ENCODE measurements at places on chromosomes 16 and 17. TPM values are rescaled to one million over a fixed set of nuclear protein-coding genes. Genes with fewer than 3 reads are reported as not detected.

- DNase-seq: no peak
Measured at GRCh38 chr17:2707721-2708584, 3.6 kb downstream of the CLUH start.

DNA sequence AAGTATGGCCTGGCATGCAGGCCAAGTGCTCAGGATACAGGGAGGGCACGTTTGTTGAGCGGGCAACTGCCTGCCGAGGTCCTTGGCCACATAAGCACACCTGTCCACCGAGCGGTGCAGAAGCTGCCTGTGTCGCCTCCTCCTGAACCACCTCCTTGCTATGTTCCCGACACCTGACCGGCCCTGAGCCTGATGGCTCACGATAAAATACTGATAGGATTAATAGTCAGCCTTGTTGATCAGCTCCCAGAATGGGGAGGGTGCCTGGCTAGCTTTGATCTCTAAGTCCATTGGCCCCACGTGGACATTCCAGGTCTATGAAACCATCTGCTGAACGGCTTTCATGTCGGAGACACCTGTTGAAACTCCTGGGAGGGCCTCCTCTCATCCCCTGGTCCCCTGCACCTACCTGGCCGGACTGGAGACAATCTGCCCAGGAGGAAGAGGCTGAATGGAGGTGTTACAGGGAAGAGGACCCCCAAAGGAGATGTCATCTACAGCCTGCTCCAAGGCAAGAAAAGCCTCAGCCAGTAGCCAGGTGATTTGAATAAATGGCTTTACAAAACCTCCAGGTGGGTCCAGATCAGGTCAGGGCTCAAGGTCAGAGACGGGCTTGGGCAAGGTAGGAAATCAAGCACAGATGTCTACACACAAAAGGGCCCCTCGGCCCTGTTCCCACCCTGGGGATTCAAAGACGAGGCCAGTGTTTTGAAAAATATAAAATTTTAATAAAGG is 33.4 kb downstream of the AXIN2 start:
- no peak for DNase-seq

DNA sequence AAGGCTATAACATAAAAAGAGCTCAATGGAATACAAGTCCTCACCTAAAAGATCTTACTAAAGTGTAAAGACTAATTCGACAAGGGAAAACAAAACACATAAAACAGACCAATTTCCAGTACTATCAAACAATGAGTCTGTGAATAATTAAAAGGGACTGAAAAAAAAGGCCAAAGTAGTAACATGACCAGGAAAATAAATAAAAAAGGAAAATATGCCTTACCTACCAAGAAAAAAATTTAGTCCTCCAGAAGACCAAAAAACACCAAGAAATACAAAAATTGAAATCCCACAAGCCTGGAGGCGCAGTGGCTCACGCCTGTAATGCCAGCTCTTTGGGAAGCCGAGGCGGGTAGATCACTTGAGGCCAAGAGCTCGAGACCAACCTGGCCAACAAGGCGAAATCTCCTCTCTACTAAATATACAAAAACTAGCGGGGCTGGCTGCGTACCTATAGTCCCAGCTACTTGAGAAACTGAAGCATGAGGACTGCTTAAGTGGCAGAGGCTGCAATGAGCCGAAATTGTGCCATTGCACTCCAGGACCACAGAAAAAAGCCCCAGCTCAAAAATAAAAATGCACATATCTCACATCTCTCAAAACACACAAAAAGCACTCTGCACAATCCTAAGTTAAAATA is 60.8 kb downstream of the TEX14 start:
- DNase-seq: no peak

DNA sequence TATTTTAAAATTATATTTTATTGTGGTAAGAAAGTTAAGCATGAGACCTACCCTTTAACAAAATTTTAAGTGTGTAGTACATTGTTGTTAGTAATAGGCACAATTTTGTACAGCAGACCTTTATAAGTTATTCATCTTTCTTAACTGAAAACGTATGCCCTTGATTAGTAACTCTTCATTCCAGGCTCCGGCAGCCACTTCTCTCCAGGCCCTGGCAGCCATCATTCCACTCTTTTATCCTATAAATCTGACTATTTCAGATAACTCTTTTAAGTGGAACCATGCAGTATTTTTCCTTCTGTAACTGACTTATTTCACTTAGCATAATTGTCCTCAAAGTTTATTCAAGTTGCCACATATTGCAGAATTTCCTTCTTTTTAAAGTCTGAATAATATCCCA is 348.2 kb downstream of the CDH11 start:
- no peak for DNase-seq

- no peak for DNase-seq
Measured at GRCh38 chr17:57672971-57673370, 72.1 kb downstream of the CCDC182 start.

The TM4SF5 gene
- not detected for total RNA-seq

The EVPLL gene
- not detected for total RNA-seq

The KRT33B gene
- total RNA-seq: not detected

The NPW gene
- total RNA-seq: not detected

The MED31 gene
- 28.8 TPM for total RNA-seq

The FBXW10 gene
- not detected for total RNA-seq

The CIBAR2 gene
- total RNA-seq: not detected
